ENCODE measurements at places on chromosomes 5 and 9.

GRCh38 chr5:14035859-14036503 is 91.5 kb upstream of the DNAH5 start:
- DNase-seq = peak; percentile 98

GRCh38 chr9:108181441-108181840 is 674.3 kb downstream of the ACTL7B start:
- no peak for DNase-seq

- peak; percentile 72 for DNase-seq
Observed at GRCh38 chr5:112776301-112776856, 38.7 kb downstream of the APC start.

DNA sequence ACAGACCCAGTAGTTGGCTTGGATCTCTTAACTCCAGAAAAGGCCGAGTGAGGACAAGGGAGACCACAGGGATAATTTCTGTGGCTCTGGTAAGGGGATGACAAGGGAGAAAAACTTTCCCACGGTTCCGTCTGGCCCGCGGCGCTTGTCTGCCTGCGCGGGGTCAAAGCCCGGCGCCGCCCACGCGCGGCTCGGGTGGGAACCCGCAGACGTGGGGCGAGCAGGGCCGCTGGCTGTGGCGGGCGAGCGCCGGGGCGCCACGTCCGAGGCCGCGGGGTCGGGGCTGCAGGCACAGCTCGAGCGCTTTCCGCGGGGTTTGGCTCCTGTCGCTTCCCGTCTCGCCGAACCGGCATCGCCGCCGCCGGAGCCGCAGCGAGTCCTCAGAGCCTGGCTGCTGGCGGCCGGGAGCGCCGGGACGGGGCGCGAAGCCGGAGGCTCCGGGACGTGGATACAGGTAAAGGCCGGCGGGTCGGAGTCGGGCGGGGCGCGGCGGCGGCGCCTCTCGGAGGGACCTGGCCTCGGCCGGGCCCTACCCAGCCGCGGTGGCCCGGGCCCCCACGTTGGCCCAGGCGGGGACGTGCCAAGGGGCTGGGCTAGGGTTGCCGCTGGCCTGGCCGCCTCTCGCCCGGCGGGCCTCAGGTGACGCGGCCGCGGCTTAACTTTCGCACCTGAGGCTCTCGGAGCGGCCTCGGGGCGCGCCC is at the start of gene RNF180:
TSS of gene RNF180 (plus strand) at position 344 of the 701 bp plus-strand sequence. CDS start 34,965 bp downstream, outside the sequence.
- peak; percentile 28 for DNase-seq
